HFFc6 (cell line): ENCODE measurements at places on chromosomes 7 and 10. TPM values are rescaled to one million over a fixed set of nuclear protein-coding genes. Genes with fewer than 3 reads are reported as not detected.

- peaks cover 3% of the 10 kb centered on the region for H3K27me3 ChIP-seq
- no peaks in the 10 kb centered on the region for H3K36me3 ChIP-seq
- peaks cover 27% of the 10 kb centered on the region for H3K4me1 ChIP-seq
- no peak overlapping the region; the same call in 1 of the 2 replicates for H3K27ac ChIP-seq
- no peak for DNase-seq
- no peak overlapping the region for H3K4me3 ChIP-seq
These were observed 3.3 kb upstream of the CYP51A1 start for GRCh38 chr7:92137557-92137956.

DNA sequence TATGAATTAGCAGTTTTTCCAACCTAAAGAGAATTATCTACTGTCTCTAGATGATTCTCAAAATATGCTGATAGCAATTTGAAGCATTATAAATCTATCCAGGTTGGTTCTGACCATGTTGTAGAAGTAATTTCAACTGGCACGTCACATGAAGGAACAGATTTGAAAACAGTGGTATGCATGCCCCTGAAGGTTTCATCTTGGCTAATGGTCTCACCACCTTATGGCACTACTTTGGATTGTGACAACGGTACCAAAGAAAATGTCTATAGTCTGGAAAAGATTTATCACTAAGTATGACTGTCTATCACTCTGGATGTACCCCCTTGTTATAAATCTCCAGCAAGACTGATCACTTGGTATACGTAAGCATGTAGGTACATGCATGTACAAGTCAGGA lies 723.1 kb upstream of the GALNT17 start:
- peaks cover 2% of the 10 kb centered on the region; the same call in 1 of the 2 replicates for H3K27me3 ChIP-seq
- DNase-seq = no peak
- no peaks in the 10 kb centered on the region for H3K4me1 ChIP-seq
- H3K4me3 ChIP-seq = no peak overlapping the region
- H3K27ac ChIP-seq = no peak overlapping the region

- H3K36me3 ChIP-seq = no peaks in the 10 kb centered on the region
- no peak for DNase-seq
- peaks cover 15% of the 10 kb centered on the region for H3K27me3 ChIP-seq
- H3K4me1 ChIP-seq = no peaks in the 10 kb centered on the region; the same call in 1 of the 2 replicates
These were observed 159.9 kb downstream of the CAMK1D start for GRCh38 chr10:12509016-12509793.

DNA sequence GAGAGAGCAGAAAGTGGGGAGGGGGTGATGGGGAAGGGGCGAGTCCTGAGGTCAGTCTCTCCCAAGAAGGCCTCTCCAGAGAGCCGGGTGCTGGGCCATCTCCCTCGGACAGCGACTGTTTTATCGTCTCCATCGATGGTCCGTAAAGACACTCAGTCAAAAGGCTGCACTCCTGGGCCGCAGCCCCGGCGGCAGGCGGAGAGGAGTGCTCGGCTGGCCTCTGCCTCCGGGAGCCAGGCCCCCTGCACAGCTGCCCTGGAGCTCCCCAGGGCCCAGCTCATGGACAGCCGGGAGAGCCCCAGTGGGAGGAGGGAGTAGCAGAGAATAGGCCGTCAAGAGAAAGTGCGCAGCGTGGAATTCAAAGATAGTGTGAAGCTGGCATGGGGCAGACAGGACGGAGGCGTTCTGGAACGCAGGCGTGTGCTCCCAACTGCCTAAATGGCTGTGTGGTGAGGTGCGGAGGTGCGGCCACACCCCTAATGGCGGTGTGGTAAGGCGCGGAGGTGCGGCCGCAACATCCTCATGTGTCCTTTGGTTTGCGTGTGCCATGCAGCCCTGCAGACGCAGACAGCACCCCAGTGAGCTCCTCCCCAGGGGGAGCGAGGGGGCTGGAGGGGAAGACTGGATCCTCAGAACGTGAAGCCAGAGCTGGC lies 477.5 kb upstream of the FOXK1 start:
- no peak for DNase-seq
- no peaks in the 10 kb centered on the region for H3K4me1 ChIP-seq
- H3K4me3 ChIP-seq = no peak overlapping the region
- no peak overlapping the region for H3K27ac ChIP-seq

GRCh38 chr7:17625043-17625442 lies 315.3 kb downstream of the SNX13 start:
- no peaks in the 10 kb centered on the region for H3K36me3 ChIP-seq
- peak; percentile 92 for DNase-seq
- peak overlapping the region; percentile 85 for H3K27ac ChIP-seq
- H3K4me3 ChIP-seq = peak overlapping the region; percentile 78
- H3K4me1 ChIP-seq = peaks cover 48% of the 10 kb centered on the region

GRCh38 chr10:71394926-71395562 lies 1.7 kb upstream of the CDH23 start:
- no peaks in the 10 kb centered on the region for H3K36me3 ChIP-seq
- H3K27me3 ChIP-seq = peaks cover 69% of the 10 kb centered on the region
- no peaks in the 10 kb centered on the region for H3K4me1 ChIP-seq
- no peak overlapping the region for H3K4me3 ChIP-seq

- no peak for DNase-seq
- H3K27me3 ChIP-seq = no peaks in the 10 kb centered on the region
- H3K4me1 ChIP-seq = no peaks in the 10 kb centered on the region
- H3K27ac ChIP-seq = no peak overlapping the region
These were observed 583.2 kb downstream of the GLRX3 start for GRCh38 chr10:130719448-130719752.

GRCh38 chr10:22823109-22823508 lies 104.7 kb upstream of the ARMC3 start:
- H3K27me3 ChIP-seq = no peaks in the 10 kb centered on the region
- H3K36me3 ChIP-seq = peaks cover 5% of the 10 kb centered on the region; the same call in 1 of the 2 replicates
- H3K4me3 ChIP-seq = peak overlapping the region; percentile 45
- DNase-seq = peak; percentile 94
- peaks cover 59% of the 10 kb centered on the region for H3K4me1 ChIP-seq

GRCh38 chr10:992467-992866 lies 4.2 kb downstream of the GTPBP4 start:
- no peak overlapping the region for H3K27ac ChIP-seq
- H3K27me3 ChIP-seq = peaks cover 2% of the 10 kb centered on the region; the same call in 1 of the 2 replicates
- no peak overlapping the region for H3K4me3 ChIP-seq
- DNase-seq = no peak
- H3K4me1 ChIP-seq = peaks cover 27% of the 10 kb centered on the region

DNA sequence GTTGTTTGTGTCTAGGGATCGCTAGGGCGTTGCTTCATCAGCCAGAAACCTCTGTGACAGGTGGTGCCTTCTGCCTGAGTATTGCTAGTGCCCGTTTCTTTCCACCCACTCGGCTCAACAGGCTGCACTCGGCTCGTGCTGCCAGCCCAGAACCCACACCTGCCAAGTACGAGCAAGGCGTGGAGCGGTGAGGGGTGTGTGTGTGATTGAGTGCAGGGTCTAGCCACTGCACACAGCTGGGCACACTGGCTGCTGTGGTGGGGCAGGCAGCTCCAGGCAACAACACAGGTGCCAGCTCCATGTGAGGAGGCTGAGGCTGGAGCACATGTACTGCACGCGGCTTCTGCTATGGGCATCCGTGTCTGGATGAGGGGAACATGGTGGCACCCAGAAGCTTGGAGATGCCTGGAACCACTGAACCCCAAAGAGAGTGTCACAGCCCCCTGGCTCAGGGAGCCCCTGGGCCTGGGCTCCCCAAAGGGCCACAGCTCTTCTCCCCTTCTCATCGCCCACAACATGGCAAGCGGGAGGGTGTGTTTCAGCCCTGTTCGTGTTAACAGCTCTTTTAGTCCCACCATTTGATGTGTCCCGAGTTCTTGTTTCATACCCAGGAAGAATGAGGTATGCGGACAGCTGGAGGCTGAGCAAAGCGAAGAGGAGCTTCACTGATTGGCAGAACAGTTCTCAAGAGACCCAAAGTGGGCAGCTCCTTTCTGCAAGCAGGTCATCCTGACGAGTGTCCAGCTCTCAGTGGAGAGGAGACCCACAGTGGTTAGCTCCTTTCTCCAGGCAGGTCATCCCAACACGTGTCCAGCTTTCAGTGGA lies 78.1 kb downstream of the HDAC9 start:
- peaks cover 7% of the 10 kb centered on the region for H3K4me1 ChIP-seq
- DNase-seq = no peak
- no peak overlapping the region for H3K4me3 ChIP-seq
- no peaks in the 10 kb centered on the region for H3K27me3 ChIP-seq
- H3K36me3 ChIP-seq = no peaks in the 10 kb centered on the region; the same call in 1 of the 2 replicates

DNA sequence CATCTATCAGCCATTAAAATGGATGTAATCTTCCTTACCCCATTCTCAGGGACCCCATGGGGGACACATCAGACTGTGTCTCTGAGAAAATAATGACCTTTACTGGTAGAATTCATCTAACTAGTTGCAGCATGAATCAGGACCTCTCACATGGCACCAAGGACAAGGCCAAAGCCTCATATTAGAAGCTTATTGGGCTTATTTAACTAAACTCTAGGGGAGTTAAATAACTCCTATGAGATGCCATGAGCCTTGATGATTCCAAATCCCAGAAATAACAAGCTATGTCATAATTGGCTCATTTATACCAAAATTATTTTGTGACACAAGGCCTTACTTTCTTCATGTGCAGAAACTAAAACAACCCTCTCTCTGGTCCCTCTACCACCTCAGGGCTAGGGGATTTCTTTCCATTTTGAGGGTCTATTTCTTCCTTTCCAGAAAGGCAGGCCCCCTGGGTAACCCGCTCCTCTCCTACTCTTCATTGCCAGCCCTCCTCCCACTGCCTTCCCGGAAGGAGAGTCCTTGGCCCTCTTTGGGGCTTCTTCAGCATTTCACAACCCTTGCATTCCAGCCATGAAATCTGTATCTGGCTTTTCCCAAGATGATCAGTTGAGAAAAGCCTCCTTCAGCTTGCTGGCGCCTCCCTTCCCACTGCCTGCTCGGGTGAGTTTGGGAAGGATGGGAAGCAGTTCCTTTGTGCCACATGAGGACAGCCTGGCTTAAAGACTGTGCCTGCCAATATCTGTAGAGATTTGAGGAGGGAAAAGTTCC lies 41.8 kb upstream of the TRIM8 start:
- no peak overlapping the region for H3K4me3 ChIP-seq
- no peak for DNase-seq
- peaks cover 68% of the 10 kb centered on the region for H3K4me1 ChIP-seq

DNA sequence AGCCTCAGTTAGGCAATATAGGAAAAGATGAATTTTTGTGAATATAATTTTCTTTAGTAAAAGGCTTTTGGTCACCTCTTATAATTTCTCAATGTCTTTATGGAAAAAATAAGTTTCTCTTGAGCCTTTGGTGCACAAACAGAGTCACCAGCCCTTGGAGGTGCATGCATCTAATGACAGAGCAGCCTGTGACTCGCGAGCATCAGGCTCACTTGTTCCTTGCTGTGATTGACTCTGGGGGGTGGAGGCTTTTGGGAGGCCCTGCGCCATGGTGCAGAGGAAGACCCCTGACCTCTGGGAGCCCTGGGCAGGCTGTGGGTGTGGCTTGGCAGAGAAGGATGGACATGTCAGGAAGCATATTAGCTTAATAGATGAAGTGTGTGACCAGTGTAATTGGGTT lies 60.2 kb downstream of the FIGNL1 start:
- peaks cover 7% of the 10 kb centered on the region for H3K27me3 ChIP-seq
- no peak overlapping the region for H3K4me3 ChIP-seq
- H3K4me1 ChIP-seq = no peaks in the 10 kb centered on the region
- no peak overlapping the region for H3K27ac ChIP-seq

DNA sequence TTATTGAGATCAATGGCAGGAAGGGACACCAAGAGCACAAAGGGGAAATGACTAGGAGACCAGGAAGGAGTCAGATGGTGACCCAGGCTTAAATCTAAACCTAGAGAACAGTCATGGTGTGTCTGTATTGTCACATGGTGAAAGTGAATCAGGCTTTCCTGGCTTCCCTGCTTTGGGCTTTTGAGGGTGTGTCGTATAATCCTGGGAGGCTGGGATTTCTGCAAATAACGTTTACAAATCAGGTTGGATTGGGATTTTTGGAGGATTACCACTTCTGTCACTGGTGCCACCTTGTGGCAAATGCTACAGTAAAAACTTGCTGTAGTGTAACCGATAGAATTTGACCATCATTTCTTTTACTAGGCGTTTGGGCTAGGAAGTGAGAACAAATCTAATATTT lies 502.6 kb downstream of the NRG3 start:
- H3K4me3 ChIP-seq = no peak overlapping the region
- no peak overlapping the region for H3K27ac ChIP-seq
- DNase-seq = no peak

DNA sequence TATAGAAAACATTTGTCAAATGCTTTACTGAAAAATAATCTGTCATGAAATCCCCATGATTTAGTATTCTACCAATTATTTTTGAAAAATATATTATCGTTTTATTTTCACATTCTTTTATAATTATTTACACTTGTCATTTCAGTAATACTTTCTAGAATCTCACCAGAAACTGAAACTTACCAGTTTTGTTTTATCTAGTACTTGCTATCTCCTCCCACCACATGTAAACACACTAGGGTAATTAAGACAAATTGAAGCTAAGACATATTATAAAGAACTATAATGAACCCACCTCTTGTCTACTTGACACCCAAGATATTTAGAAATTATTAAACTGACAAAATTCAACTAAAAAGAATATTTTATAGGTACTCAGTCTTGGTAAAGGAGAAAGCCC lies 51.5 kb upstream of the GRM3 start:
- H3K27ac ChIP-seq = no peak overlapping the region
- DNase-seq = no peak
- H3K27me3 ChIP-seq = no peaks in the 10 kb centered on the region
- H3K36me3 ChIP-seq = no peaks in the 10 kb centered on the region

GRCh38 chr10:7756360-7756992 lies 31.3 kb downstream of the KIN start:
- H3K27ac ChIP-seq = no peak overlapping the region
- peak; percentile 15 for DNase-seq
- no peak overlapping the region for H3K4me3 ChIP-seq
- no peaks in the 10 kb centered on the region for H3K4me1 ChIP-seq
- no peaks in the 10 kb centered on the region for H3K27me3 ChIP-seq

DNA sequence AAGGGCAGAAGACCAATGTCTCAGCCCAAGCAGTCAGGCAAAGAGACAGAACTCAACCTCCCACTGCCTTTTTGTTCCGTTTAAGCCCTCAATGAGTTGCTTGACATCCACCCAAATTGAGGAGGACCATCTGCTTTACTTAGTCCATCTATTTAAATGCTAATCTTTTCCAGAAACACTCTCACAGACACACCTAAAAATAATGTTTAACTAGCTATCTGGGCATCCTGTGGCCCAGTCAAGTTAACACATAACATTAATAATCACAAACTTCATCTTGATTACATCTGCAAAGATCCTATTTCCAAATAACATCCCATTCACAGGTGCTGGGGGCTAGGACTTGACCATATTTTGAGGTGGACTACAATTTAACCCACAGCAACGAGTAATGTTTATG lies 115.7 kb downstream of the RAB11FIP2 start:
- H3K4me1 ChIP-seq = peaks cover 5% of the 10 kb centered on the region; the same call in 1 of the 2 replicates
- no peaks in the 10 kb centered on the region for H3K36me3 ChIP-seq

- H3K36me3 ChIP-seq = peaks cover 19% of the 10 kb centered on the region
- H3K27me3 ChIP-seq = peaks cover 7% of the 10 kb centered on the region; the same call in 1 of the 2 replicates
- H3K4me3 ChIP-seq = peak overlapping the region; percentile 69
- DNase-seq = peak; percentile 96
- H3K4me1 ChIP-seq = peaks cover 85% of the 10 kb centered on the region
These were observed 98.0 kb downstream of the KAT6B start for GRCh38 chr10:74924251-74924963.

The MYL10 gene
- total RNA-seq = not detected in 3 replicates

The ATP6V0E2 gene
- 44.4 to 50.3 TPM (median 45.5 TPM) in 3 replicates for total RNA-seq

The SKIDA1 gene
- total RNA-seq = 0.38 to 0.44 TPM (median 0.43 TPM) in 3 replicates

The TUBAL3 gene
- not detected in 3 replicates for total RNA-seq

The CPA4 gene
- total RNA-seq = 8.1 to 21.7 TPM (median 17.6 TPM) in 3 replicates

The OR2A5 gene
- total RNA-seq = not detected in 3 replicates

The AZGP1 gene
- not detected in 3 replicates for total RNA-seq

The STK32C gene
- total RNA-seq = 7.2 to 9.0 TPM (median 7.9 TPM) in 3 replicates

The TNS3 gene
- total RNA-seq = 49.9 to 70.0 TPM (median 67.0 TPM) in 3 replicates

The ENO4 gene
- 0.55 TPM in 1 of 2 replicates, not detected in the other for total RNA-seq

The ZNF804B gene
- not detected in 3 replicates for total RNA-seq

The SLC18A3 gene
- not detected in 3 replicates for total RNA-seq

The BUD23 gene
- 85.4 to 101 TPM (median 92.0 TPM) in 3 replicates for total RNA-seq
